ENCODE measurements at places on chromosomes 5 and 9. TPM values are rescaled to one million over a fixed set of nuclear protein-coding genes. Genes with fewer than 3 reads are reported as not detected.
A peak's percentile ranks its signal among the peaks of the same experiment; 100 is the strongest.

SYK gene
- total RNA-seq, result not detected

- H3K36me3 ChIP-seq, result no peaks in the 10 kb centered on the region
- H3K27me3 ChIP-seq, result peaks cover 34% of the 10 kb centered on the region
- DNase-seq, result no peak
Observed at GRCh38 chr5:88142636-88142885, 126.1 kb downstream of the TMEM161B start.

GRCh38 chr5:53362521-53362941 is 117.9 kb upstream of the FST start:
- DNase-seq, result peak; percentile 91
- H3K4me3 ChIP-seq, result no peak overlapping the region
- peak overlapping the region; percentile 83 for H3K27ac ChIP-seq
- H3K36me3 ChIP-seq, result no peaks in the 10 kb centered on the region

TMEM232 gene
- total RNA-seq, result 5.6 TPM

FGFR4 gene
- total RNA-seq, result 13.6 TPM

GRCh38 chr5:113508756-113509155 is 4.7 kb upstream of the YTHDC2 start:
- peak; percentile 41 for DNase-seq
- H3K36me3 ChIP-seq, result no peaks in the 10 kb centered on the region
- H3K4me1 ChIP-seq, result no peaks in the 10 kb centered on the region
- H3K27me3 ChIP-seq, result peaks cover 4% of the 10 kb centered on the region
